ENCODE measurements at places on chromosomes 5 and 9.

DNA sequence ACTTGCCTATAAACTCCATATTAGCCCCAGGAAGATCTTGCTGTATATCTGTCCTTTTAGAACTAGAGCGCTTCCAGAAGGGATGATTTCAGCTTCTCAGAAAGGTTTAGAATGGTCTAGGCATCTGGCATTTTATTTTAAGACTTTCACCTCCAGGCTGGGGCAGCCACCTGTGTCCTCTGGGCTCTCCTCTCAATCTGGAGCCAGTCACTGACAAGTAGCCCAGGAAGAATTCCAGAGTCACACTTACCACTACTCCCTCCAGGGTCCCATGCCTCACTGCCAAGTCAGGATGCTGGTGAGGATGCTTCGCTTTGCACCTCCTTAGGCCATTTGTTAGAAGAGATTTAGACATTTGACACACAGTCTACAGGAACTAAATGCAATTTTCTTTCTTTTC is 20.8 kb downstream of the B4GALT1 start:
- no peak for DNase-seq

GRCh38 chr5:154779105-154779504 is 23.9 kb downstream of the LARP1 start:
- DNase-seq = no peak

GRCh38 chr5:123279136-123279535 is 144.1 kb downstream of the CEP120 start:
- DNase-seq = no peak

DNA sequence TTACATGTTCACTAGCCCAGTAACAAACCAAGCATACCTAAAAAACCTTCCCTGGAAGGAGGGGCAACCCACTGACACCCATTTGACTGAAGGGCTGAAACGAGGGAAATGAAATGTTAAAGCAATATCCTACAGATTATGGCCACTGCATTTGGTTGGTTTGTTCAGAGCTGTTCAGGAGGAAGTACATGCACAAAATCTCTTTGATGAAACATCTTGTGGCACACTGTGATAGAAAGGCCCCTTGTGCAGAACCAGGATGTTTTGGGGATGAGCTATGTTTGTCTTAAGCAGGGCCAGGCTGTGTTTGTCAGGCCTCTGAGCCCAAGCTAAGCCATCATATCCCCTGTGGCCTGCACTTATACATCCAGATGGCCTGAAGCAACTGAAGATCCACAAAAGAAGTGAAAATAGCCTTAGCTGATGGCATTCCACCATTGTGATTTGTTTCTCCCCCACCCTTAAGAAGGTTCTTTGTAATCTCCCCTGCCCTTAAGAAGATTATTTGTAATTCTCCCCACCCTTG is 467.3 kb upstream of the PIK3R1 start:
- no peak for DNase-seq

DNA sequence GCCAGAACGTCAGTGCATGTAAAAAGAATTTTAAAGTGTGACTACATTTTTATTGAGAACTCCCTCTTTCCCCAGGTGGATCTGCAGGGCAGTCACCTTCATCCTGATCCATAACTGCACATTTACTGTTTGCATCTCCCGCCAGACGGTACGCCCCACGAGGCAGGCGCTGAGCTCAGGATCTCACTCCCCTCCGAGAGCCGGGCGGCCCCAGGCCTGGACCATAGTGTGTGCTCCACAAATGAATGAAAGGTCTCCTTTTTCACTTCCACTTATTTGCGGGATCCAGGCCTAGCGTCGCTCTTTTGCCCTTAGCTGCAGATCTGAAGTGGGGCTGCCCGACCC is 378 bp downstream of the DROSHA start:
- DNase-seq = peak; percentile 10

DNA sequence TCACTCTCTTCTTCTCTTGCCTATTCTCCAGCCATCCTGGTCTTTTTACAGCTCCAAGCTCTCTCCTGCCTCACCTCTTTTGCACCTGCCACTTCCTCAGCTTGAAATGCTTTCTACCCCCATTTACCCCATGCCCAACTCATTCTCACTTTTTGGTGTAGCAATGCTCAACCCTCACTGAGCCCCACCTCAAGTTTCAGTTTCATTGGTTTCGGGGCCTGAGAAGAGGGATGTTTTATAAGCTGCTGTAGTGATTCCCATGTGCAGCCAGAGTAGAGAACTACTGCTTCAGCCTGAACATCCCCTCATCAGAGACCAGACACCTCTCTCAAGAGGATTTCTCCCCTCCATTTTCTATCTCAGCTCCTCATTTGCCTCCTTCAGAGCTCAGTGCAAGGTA is 45.2 kb upstream of the FYB1 start:
- no peak for DNase-seq

- DNase-seq = no peak
Observed at GRCh38 chr9:133738640-133739225, 581 bp upstream of the SARDH start.

DNA sequence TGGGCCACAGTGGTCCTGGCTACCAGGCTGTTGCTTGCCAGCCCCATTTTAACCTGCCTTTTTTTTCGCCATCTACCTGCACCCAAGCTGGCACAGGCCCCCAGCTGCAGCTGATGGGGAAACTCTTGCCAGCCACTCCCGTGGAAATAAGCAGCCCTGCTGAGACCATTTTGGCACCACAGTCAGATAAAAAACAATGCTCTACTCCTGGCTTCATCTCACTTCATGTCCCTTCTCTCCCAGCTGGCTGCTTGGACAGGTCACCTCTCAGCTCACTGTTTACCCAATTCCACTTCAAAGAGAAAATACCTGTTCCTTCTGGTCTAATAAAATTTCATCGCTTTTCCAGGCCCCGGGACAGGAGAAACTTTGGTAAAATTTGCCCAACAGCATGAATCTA is 322.6 kb upstream of the SLC30A5 start:
- no peak for DNase-seq

GRCh38 chr5:27208051-27208450 is 169.7 kb upstream of the CDH9 start:
- DNase-seq = no peak

DNA sequence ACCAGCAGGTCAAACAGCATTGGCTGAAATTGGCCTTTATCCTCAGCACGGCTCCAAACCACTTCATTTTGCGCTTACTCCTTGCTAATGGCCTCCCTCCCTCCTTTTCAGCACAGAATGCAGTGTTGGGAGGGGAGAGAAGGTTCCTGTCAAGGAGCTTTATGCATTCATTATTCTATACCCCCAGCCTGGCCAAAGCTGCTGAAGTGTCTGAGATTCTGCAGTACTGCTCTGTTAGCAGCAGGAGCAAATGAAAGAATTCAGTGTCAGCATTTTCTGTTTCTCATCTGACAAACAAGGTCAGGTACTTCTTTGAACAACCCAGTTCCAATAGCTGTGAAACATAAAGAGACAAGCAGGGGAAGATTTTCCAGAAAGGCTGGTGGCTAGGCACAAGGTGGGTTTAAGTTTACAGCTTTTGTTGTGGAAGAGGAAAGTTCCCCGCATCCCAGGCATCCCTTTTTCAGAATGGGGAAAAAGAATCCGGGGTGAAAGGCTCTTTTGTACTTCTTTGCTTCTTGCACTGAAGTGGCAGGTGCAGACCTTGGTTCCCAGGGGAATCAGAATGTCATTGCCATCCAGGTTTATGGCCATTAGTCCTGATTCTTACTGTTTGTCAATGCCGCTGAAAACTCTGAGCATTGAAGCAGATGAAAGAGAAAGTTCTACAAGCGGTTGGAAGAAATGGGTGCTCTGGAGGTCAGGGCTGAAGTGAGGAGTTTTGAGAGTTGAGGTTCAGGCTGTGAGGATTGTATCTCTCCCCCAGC is 109.3 kb upstream of the APC start:
- DNase-seq = no peak

DNA sequence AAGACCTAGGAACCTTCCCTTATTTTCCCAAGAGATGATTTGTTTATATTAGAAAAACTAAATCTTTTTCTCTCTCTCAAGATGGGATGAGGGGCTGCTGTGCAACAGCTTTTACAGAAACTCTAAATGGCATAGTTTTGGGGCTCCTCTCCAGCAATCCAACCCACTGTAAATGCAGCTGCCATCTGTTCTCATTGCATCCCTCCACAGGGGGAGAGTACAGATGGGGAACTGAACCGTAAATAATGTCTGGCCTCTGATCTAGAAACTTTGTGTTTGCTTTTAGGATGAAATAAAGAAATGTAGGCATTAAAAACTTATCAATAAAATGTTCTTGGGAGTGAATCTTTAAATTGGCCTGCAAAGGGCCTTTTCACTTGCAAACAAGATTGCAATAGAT is 291.4 kb downstream of the MCTP1 start:
- DNase-seq = peak; percentile 68

DNA sequence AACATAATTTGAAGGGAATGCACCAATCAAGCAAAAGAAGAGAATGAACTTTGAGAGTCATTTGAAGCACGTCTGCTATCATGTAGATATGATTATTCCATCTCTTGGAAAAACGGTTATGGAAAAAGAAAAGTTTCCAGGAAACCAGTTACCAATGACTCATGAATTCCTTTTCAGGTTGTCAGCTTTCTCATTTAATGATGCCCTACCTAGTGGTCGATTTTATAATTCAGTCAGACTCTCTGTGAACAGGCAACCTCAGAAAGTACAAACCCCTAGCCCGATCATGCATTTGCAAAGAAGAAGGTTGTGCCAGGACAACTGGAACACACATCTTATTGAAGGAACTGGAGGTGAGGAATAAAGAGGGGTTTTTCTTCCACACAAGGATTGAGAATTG is 355.1 kb upstream of the GRIA1 start:
- DNase-seq = no peak

DNA sequence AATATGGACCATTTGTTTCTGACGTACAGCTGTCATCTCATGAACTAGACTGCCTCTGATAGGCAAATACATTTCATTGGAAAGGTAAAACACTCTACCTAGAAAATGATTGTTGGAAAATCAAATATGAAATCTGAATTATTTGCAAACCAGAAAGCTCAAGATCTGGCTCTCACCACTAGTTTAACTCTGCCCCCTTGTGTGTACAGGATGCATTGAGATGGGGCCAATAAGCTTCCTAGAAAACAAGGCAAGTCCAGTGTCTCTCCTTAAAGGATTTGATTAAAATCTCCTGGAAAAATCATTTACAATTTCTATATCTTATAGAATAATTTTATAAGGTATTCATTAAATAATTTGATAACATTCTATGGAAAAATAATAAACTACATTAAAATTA is 311.9 kb upstream of the ANKH start:
- DNase-seq = no peak

GRCh38 chr9:23117616-23118015 is 671.0 kb downstream of the DMRTA1 start:
- DNase-seq = no peak

DNA sequence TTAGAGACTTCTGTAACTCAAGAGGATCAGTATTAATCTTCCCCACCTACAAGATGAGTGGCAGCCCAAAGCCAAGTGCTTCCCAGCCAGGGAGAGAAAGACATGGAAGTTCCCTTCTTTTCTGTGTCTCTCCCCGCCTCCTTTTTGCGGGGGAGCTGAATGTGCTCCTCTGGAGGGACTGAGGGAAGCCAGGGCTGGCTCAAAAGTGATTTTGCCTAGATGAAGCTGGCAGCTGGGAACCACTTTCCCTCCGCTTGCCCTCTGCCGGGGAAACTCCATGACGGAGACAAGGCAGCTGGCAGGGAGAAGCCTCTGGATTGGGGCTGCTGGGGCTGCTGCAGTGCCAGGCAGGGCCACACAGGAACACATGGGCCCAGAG is 24.4 kb downstream of the EGR1 start:
- DNase-seq = peak; percentile 29

DNA sequence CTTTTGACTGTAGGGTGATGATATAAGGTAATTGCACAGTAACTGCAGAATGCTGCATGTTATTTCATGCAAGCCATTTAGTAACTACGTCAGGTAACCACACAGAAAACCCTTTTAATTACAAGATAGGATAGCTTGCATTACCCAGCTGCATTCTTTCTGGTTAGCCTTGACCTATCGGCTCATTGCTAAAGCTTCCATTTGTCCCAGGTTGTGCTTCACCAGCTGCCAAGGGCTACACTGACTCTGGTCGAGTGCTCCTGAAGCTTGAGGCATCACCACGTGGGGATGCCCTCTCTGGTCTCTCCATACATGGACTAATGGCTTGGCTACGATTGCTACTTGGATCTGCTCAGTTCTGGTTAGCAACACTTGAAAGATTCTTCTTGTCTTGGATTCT is 81.1 kb upstream of the SLC12A2 start:
- DNase-seq = no peak

DNA sequence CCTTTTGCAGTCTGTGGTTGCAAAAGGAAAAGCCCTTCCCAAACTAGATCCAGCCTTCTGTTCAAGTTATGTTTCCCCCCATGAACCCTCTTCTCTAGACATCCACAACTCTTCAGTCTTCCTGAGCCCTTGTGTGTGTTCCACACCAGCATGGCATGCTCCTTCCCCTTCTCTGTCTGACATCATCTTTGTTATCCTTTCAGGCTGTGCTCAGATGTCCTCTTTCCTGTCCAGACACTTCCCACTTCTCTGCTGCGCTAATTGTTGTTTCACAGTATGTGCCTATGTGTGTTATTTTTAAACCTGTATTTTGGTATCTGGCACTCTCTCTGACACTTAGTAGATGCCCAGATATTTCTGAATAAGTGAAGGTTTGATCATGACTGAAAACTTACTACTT is 38.2 kb downstream of the FOCAD start:
- DNase-seq = no peak

DNA sequence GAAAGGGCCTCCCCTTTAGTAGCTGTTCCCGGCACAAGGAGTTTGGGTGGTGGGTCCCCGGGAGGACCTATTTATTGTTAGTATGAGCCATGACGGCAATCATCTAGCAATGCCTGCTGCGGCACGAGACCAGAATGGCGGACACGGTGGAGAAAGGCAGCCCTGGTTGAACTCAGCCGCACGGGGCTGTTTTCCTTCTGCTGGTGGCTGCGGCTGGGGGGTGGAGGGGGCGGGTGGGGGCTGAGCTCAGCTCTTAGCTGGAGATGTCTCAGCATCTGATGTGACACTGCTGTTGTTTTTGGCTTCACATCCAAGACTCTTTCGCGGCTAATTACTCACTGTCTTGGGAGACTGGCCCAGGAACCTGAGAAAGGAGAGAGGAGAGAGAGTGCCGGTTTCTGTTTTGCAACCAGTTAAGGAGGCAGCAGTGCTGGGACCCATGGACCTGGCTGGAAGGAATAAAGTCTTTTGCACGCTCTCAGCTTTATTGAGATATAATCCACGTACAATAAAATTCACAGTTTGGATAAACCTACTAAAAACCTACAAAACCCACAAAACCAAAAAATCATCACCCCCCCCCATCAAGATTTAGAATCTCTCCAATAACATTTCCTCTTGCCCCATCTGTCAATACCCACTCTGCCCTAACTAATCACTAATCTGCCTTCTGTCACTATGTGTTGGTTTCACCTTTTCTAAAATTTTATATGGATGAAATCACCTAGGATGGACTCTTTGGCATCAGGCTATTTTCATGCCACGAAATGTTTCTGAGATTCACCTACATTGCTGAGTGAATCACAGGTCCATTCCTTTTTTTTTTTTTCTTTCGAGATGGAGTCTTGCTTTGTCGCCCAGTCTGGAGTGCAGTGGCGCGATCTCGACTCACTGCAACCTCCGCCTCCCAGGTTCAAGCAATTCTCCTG is 81.8 kb upstream of the NEURL1B start:
- DNase-seq = no peak

Data from DMS 273 treated with DMSO at 0.1 percent for 48 hours (cell line).